Effector memory CD8-positive, alpha-beta T cell (primary cell): ENCODE measurements at places on chromosomes 2 and 18.

GRCh38 chr2:62662131-62662530, 43.4 kb upstream of the EHBP1 start:
- no peak for DNase-seq

DNA sequence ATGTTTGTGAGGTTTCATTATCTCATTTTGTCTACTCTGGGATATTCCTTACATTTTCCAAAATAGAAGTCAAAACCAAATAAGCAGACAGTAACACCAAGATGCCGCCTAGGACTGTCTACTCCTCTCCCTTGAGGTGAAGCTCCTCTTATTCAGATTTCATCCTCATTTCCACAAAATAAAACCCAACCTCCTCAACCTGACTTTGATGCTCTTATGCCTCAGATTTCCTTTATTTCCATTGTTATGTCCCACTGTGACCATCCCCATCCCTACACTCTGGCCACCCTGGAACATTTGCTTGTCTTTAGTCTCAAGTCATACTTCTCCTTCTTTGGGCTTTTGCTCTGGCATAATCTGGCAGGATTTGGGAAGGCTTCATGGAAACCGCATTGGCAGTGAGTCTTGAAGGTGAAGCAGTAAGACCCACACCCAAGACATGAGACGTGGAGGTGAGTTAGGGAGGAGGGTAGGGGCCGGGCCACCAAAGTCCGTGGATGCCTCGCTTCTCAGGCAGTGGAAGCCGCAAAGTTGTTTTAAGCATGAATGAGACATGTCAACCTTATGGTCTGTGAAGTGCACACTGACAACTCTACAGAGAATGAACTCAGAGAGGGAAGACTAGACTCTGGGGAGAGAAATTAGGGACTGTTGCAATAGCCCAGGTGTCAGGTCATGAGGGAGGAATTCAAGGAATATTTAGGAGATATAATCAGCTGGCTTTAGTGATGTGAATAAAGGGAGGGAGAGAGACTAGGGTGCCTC, 63.6 kb downstream of the DDX1 start:
- no peak for DNase-seq

GRCh38 chr2:122927197-122927596, 1097.9 kb upstream of the CNTNAP5 start:
- no peak for DNase-seq

DNA sequence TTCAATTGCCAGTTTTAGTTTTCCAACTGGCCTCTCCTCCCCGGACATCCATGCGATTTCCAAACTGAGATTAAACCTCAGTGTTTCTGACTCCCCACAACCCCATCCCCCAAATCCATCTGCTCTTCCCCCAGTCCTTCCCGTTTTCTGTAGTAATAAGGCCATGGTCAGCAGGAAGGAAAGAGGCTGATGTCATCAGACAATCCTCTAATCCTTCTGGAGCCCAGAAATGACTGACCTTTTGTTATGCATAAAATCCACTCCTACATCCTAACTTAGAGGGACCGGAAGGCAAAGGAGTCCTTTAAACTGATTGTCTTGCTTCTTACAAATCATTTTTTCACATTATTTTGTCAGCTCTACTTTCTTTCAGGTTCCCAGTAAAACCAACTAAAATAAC, 155.8 kb downstream of the INO80D start:
- DNase-seq = no peak

DNA sequence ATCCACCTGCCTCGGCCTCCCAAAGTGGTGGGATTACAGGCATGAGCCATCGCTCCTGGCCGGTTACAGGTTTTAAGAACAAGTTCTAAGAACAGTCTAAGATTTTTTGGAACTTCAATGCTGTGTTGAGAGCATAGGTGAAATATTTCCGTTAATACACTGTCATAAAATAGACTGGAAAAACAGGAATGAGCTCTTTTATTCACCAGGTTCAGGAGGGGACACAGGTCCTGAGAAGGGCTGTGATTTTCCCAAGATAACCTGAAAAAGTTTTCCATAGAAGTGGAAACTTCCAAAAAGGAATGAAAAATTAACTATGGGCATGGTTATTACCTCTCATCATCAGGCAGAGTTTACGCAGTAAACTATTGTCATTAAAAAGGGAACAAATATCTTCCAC, 97.6 kb upstream of the TMEM178A start:
- no peak for DNase-seq

DNA sequence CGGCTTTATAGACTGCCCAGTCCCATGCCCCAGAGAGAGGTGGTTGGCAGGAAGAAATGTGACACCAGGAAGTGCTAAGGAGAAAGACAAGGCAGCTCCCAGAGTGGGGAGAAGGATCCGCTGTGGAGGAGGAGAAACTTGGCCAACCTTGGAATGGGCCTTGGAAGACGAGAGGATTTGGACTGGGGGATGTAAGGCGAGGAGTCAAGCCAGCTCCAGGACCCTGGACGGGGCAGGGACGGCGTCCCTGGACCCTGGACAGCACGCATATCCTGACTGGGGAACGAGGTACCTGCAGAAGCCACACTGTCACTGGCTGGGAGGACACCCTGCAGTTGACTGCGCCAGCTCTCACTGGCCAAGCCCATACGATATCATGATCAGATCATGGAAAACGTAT, 153.4 kb downstream of the BCL2 start:
- no peak for DNase-seq

- DNase-seq = no peak
Measured at GRCh38 chr2:64548761-64549160, 24.6 kb downstream of the AFTPH start.

- DNase-seq = no peak
Measured at GRCh38 chr2:31983762-31984467, 26.9 kb downstream of the MEMO1 start.
